ENCODE measurements at places on chromosomes 5 and 9. TPM values are rescaled to one million over a fixed set of nuclear protein-coding genes. Genes with fewer than 3 reads are reported as not detected.

DNA sequence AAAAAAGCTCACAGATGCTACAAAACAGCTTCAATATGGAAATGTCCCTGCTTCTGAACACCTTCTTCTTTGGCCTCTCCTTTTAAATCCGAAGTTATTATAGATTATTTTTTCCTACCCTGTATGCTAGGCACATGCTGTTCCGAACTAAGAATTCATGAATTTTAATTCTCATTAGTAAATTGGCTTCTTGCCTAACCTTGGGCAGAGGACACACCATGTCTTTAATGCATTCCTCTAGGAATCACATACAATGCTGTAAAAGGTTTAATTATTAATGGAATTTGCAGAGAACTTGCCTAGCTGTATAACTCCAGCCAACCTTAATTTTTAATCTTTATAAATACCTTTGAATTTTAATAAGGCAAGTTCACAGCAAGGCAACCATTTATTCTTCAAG, 234.4 kb downstream of the NTRK2 start:
- DNase-seq = no peak
- no peaks in the 10 kb centered on the region for H3K4me1 ChIP-seq
- no peak overlapping the region for H3K4me3 ChIP-seq

GRCh38 chr5:57117596-57117995, 56.3 kb upstream of the GPBP1 start:
- peaks cover 21% of the 10 kb centered on the region for H3K4me1 ChIP-seq
- peaks cover 3% of the 10 kb centered on the region for H3K36me3 ChIP-seq
- DNase-seq = peak; percentile 91
- H3K4me3 ChIP-seq = peak overlapping the region; percentile 0

DNA sequence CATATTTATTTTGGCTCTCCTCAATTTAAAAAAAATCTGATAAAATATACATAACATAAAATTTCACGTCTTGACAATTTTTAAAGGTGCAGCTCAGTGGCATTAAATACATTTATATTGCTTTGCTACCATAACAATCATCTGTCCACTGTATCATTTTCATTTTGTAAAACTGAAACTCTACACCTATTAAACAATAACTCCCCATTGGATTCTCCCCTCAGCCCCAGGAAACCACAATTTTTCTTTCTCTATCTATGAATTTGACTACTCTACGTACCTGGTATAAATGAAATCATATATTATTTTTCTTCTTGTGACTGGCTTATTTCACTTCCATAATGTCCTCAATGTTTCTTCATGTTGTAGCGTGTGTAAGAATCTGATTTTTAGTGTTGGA, 563.5 kb downstream of the PRR16 start:
- no peaks in the 10 kb centered on the region for H3K27me3 ChIP-seq
- no peaks in the 10 kb centered on the region for H3K36me3 ChIP-seq
- H3K27ac ChIP-seq = no peak overlapping the region
- H3K4me1 ChIP-seq = no peaks in the 10 kb centered on the region

GRCh38 chr9:133238272-133238850, 29.3 kb upstream of the OBP2B start:
- peak overlapping the region; percentile 47 for H3K4me3 ChIP-seq
- no peak overlapping the region for H3K27ac ChIP-seq
- H3K27me3 ChIP-seq = peaks cover 11% of the 10 kb centered on the region

DNA sequence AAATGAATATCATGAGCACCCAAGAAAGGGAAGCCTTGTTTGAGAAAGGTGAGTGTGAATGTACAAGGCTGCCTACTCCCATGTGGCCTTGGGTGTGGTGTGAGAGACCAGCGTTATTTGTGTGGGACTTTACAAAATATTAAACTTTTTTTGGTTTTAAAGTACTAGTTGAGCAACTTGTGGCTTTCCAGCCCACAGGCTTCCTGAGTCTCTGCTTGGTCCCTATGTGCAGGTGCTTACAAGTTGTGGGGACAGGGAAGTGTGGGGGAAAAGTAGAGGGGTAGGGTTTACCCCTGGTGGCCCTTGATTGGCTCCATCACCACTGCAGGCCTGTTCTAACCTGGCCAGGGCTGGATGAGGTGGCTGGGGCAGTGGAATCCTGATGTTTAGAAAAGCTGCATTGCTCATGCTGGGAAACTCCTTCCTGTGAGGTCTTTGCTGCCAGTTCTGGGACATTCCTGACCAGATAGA, 19.7 kb downstream of the PTTG1 start:
- H3K27ac ChIP-seq = peak overlapping the region; percentile 38
- no peaks in the 10 kb centered on the region for H3K36me3 ChIP-seq
- H3K4me3 ChIP-seq = peak overlapping the region; percentile 0
- no peaks in the 10 kb centered on the region for H3K27me3 ChIP-seq
- H3K4me1 ChIP-seq = peaks cover 67% of the 10 kb centered on the region
- DNase-seq = peak; percentile 63

DNA sequence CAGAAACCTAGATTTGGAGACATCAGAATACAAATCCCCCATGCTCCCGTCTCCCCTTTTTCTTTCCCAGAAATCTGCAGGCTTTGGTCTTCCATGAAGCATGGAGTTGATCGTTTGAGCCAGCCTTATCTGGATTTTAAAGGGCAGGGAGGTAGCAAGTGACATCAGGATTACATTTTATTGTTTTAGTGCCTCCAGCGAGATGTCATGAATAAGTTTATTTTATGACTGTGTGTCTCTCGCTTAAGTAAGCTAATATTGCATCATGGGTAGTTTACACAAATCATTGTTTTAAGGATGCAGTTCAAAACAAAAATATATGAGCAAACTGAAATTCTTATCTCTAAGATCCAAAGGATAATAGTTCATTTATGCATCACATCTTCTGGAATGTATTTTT, 50.7 kb upstream of the TNFSF8 start:
- H3K27ac ChIP-seq = no peak overlapping the region
- H3K4me3 ChIP-seq = no peak overlapping the region
- peaks cover 7% of the 10 kb centered on the region for H3K27me3 ChIP-seq
- peaks cover 6% of the 10 kb centered on the region for H3K4me1 ChIP-seq

- no peak overlapping the region for H3K4me3 ChIP-seq
- no peak overlapping the region for H3K27ac ChIP-seq
- no peak for DNase-seq
- H3K27me3 ChIP-seq = peaks cover 5% of the 10 kb centered on the region
- no peaks in the 10 kb centered on the region for H3K36me3 ChIP-seq
These were observed 4.6 kb upstream of the FBXL17 start for GRCh38 chr5:108386345-108387061.

DNA sequence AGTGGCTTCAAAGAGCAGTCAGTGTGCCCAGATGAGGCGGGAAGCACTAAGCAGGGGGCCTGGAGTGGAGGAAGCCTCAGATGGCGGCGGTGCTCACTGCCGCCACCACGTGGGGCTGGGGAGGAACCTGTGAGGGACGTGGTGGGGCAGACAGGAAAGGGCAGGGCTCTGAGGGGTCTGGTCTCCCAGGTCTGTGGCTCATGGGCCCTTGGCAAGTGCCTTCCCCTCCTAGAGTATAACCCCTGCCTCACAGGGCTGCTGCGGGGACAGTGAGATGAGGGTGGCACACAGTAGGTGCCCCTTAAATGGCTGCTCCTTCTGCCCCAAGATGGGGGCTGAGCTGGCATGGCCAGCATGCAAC, 26.6 kb downstream of the NR5A1 start:
- DNase-seq = no peak
- H3K36me3 ChIP-seq = no peaks in the 10 kb centered on the region
- H3K4me1 ChIP-seq = no peaks in the 10 kb centered on the region
- peaks cover 13% of the 10 kb centered on the region for H3K27me3 ChIP-seq
- H3K27ac ChIP-seq = no peak overlapping the region

DNA sequence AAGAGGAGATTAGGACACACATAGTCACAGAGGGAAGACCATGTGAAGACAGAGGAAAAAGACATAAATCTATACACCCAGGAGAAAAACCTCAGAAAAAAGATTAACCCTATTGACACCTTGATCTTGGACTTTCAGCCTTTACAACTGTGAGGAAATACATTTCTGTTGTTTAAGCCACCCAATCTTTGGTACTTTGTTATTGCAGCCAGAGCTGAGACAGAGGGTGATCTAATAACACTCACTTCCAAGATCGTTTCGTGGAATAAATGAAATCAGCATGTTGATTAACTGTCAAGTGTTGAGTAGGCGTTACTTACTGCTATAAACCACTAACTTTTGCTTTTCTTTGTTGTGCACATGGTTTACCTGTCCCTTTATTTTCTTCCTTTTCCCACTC, 361.2 kb upstream of the RIOK2 start:
- no peak overlapping the region for H3K4me3 ChIP-seq
- H3K36me3 ChIP-seq = no peaks in the 10 kb centered on the region
- H3K27me3 ChIP-seq = no peaks in the 10 kb centered on the region
- no peak for DNase-seq
- peaks cover 16% of the 10 kb centered on the region for H3K4me1 ChIP-seq
- H3K27ac ChIP-seq = no peak overlapping the region

DNA sequence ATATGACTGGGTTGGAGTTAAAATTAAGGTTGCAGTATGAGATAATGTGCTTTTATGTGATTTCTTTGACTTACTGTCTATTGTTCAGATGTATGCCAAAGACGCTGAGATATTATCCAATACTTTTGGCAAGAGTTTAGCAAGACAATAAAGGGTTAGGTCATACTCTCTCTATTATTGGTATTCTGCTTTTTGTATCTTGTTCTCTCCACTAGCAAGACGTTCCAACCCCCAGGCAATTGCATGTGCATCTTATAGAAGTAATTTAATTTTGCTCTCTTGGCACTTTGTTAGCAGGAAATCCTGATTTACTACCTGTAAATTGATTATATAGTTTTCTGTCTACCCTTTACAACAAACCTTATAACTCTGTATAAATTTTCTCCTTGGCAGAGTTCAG, 1093.6 kb downstream of the CDH9 start:
- H3K27me3 ChIP-seq = no peaks in the 10 kb centered on the region
- no peak for DNase-seq
- H3K4me3 ChIP-seq = no peak overlapping the region
- H3K4me1 ChIP-seq = no peaks in the 10 kb centered on the region
- no peaks in the 10 kb centered on the region for H3K36me3 ChIP-seq
- H3K27ac ChIP-seq = no peak overlapping the region

GRCh38 chr5:51479840-51480239, 96.6 kb downstream of the ISL1 start:
- no peak overlapping the region for H3K27ac ChIP-seq
- H3K4me3 ChIP-seq = no peak overlapping the region
- no peaks in the 10 kb centered on the region for H3K27me3 ChIP-seq
- no peak for DNase-seq
- no peaks in the 10 kb centered on the region for H3K4me1 ChIP-seq

DNA sequence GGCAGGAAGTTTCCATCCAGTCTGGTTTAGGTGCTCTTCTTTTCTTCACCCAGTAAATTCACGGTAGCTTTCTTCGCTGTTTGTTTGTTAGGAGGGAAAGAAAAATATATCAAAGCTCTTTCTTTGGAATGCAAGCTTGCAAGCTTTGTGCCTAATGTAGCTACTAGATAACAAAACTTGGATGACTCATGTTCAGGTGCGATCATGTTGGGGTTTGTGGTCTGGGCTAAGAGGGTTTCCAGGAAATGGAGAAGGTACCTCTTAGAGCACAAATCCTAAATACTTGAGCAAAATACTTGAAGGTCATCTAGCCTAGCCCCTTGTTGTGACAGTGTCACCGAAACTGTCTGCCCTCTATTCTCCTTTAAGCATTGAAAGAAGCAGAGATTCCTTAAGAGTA, 17.7 kb downstream of the SRP19 start:
- peak overlapping the region; percentile 57 for H3K4me3 ChIP-seq
- no peaks in the 10 kb centered on the region for H3K27me3 ChIP-seq
- peaks cover 41% of the 10 kb centered on the region for H3K36me3 ChIP-seq
- H3K4me1 ChIP-seq = peaks cover 33% of the 10 kb centered on the region
- peak overlapping the region; percentile 68 for H3K27ac ChIP-seq

- H3K27me3 ChIP-seq = peaks cover 18% of the 10 kb centered on the region
- H3K4me1 ChIP-seq = peaks cover 30% of the 10 kb centered on the region
- H3K27ac ChIP-seq = no peak overlapping the region
- peak; percentile 82 for DNase-seq
- no peak overlapping the region for H3K4me3 ChIP-seq
These were observed 355 bp downstream of the TLE4 start for GRCh38 chr9:79572032-79572607.

- H3K4me3 ChIP-seq = no peak overlapping the region
- no peak for DNase-seq
- peaks cover 2% of the 10 kb centered on the region for H3K27me3 ChIP-seq
These were observed 31.2 kb upstream of the LRRC14B start for GRCh38 chr5:160173-160510.

DNA sequence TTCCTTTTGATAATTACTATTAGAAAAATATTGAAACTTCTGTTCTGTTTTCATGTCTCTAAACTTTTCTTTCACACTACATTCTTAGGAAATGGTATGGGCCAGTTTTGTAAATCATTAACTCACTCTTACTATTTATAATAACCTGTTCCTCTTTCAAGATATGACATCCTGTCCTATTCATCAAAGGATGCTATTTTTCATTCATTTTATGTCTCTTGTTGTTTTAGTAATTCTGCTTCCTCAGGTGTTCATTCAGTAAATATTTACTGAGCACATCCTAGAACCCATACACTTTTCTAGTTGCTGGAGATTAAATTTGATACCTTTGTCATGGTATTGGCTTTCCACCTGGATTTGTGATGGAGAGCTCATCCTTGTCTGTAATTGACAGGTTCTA, 58.0 kb downstream of the GDA start:
- H3K27me3 ChIP-seq = peaks cover 17% of the 10 kb centered on the region
- no peak overlapping the region for H3K27ac ChIP-seq

DNA sequence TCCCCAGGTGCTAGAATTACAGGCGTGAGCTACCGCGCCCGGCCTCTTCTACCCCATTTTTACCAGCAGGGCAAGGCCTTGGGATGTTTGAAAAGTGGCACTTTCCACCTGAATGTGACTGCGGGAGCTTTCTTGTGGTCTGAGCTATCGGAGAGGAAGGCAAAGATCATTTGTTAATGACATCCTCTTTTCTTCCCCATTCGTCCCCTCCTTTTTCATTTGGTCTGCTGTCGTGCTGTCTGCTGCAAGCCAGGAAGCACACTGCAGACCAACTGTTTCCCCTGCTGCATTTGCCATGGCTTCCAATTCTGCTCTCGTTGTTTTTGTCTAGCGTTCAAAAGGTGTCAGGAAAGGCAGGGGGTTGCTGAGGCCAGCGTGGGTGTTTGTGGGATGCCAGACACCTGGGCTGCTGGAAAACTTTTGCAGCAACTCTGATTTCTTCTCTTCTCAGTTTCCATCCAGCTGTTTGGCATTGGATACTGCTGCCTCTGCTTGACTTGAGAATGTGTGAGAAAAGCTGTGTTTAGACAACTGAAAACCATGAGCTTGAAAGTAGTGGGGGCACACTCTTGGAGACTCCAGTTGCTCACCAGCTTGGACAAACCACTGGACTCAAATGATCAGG, 196.4 kb upstream of the MSX2 start:
- peaks cover 4% of the 10 kb centered on the region for H3K4me1 ChIP-seq
- H3K27ac ChIP-seq = no peak overlapping the region
- H3K36me3 ChIP-seq = no peaks in the 10 kb centered on the region
- H3K4me3 ChIP-seq = no peak overlapping the region
- no peaks in the 10 kb centered on the region for H3K27me3 ChIP-seq

- no peak for DNase-seq
- no peaks in the 10 kb centered on the region for H3K4me1 ChIP-seq
- no peak overlapping the region for H3K27ac ChIP-seq
These were observed 526.0 kb upstream of the ADAMTS16 start for GRCh38 chr5:4614088-4614487.

The SLC1A1 gene
- total RNA-seq = not detected

The KIF4B gene
- total RNA-seq = 0.07 TPM

The GLDC gene
- total RNA-seq = 1.1 TPM

The TMC1 gene
- not detected for total RNA-seq

The PTPN3 gene
- total RNA-seq = 3.6 TPM

The PFN3 gene
- total RNA-seq = not detected

The CCDC152 gene
- 6.6 TPM for total RNA-seq
